ENCODE measurements at places on chromosomes 7 and 10.

DNA sequence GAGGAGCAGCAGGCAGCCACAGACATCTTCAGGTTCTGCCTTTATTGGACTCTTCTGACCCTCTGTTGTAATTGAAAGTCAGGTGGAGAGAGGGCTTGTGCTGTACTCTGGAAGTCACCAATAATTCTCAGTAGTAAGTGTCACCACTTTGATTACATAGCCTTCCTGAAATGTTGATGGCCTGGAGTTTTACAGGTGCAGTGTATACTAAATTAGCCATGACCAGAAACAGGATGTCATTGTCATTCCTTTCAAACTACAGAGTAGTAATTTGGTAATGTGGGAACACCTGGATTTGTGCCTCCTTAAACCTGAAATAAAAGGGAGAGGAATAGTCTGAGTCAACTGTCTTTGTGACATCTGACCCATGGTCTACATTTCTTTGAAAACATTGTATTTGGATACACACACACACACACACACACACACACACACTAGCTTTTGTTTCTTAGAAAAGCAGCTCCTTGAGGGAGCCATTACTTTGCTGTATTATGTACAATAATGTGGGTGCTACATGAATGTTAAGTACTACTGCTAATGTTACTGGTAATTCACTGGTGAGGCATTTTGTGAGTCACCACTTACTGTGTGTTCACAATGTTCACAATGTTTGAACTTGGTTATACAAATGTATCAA lies 19.6 kb downstream of the ARL4A start:
- DNase-seq: no peak

GRCh38 chr10:95547791-95548435 lies 13.3 kb downstream of the SORBS1 start:
- DNase-seq: no peak

GRCh38 chr10:93458821-93459257 lies 23.3 kb downstream of the MYOF start:
- DNase-seq: peak; percentile 96

- no peak for DNase-seq
Measured at GRCh38 chr7:27153526-27153925, 1.1 kb upstream of the HOXA3 start.

DNA sequence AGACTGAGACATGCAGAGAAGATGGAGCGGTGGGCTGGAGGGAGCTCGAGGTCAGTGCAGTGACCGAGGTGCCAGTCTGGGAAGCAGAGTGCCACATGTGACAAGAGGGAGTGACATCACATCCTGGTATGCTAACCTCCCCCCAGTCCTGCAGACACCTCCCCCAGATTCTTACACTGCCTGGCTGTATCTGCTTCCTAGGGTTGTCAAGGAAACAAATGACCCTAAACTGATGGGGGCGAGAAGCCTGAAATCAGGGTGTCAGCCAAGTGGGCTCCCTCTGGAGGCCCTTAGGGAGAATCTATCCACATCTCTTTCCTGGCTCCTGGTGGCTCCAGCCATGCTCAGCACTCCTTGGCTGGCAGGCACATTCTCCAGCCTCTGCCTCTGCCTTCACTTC lies 316.1 kb upstream of the ZMIZ1 start:
- no peak for DNase-seq

DNA sequence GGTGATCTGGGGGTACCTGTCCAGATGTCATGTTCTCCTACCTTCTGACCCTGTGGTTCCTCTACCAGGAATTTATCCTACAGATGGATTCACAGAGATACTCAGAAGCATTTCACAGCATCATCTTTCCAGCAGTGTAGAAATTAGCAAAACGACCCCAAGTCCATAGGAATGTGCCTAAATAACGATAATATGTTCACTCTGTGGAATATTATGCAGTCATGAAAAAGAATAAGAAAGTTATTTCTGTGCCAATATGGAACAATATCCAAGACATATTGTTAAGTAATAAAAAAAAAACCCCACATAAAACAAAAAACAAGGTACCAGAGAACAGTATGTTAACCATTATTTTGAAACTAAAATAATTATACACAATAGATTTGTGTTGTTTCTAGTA lies 123.8 kb upstream of the SDK1 start:
- no peak for DNase-seq

DNA sequence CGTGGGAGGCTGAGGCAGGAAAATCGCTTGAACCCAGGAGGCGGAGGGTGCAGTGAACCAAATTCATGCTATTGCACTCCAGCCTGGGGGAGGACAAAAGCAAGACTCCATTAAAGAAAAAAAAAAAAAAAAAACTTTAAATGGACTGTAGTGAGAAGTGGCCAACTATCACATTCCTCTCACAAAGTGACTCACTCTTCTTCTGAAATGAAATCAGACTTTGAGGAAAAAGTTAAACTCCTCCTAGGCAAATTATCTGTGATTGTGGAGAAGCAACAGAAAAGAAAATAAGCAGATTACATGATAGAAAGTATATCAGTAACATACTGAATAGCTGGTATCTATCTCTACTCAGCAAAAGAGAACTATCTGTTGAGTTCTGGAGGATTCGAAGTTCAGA lies 234.3 kb upstream of the PHF14 start:
- no peak for DNase-seq

DNA sequence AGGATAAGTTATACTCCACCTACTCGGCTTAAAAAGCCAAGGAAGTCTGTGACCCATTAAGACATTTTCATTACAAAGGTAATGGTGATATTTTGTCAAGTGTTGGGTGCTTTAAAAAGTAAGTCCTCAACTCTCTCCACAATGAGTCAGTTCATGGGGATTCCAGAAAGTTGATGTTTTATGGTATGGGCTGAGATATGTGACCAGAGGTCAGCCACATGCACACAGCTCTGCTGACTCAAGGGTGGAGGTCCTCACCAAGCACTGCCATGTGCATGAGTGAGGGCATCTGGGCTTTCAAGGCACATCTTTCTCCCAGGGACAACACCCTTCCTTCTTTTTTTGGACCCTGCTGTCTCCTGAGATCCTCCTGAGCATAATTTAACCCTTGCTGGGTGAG lies 292.9 kb downstream of the PTEN start:
- DNase-seq: no peak

GRCh38 chr7:23618241-23618640 lies 21.1 kb downstream of the CCDC126 start:
- no peak for DNase-seq

GRCh38 chr7:47188653-47189315 lies 393.1 kb downstream of the TNS3 start:
- DNase-seq: no peak

DNA sequence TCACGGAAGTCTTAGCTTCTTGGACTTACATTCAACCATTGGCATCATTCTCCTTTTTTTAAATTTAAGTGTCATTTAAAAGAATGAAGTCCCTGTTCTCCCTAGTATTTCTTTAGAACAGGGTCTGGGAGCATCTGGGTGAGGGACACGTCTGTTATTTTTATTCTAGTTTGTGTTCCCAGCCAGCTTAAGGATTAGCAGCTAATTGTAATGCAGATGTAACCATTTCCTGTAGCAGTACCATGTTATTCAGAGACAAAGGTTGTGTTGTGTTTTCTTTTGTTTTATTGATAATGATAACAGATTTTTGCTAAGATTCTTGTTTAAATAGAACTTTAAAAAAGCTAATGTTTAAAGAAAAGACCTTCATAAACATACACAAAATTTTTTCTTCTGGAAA lies 34.3 kb downstream of the BMS1 start:
- DNase-seq: no peak

DNA sequence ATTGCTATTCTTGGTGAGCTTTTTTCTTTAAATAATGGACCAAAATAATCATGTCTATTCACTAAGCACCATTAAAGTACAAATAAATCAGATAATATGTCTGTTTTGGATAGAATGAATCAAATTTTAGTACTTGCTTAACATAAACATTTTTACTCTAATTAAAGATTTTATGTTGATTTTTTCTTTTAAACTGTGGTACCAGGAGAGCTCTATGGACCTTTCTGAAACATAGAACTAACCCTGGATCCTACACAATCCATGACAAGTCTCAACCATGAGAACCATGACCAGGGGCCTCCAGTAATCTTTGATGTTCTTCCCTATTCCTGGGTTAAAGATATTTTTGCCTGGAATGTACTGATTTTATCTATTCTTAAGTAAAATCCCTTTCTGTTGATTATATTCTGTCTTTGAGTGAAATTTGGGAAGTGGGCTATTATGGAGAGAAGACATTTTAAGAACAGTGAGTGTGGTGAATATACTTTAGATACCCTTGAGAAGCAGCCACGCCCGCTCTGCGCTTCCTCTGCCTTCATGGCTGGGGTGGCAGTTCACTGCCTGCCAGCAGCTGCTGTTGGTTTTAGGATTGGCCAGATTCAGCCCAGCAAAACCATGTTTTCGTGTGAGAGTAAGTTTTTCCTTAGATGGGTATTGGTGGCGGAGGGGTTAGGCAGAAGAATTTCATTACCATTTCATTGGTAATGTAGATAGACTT lies 42.2 kb upstream of the BHLHA15 start:
- DNase-seq: no peak

DNA sequence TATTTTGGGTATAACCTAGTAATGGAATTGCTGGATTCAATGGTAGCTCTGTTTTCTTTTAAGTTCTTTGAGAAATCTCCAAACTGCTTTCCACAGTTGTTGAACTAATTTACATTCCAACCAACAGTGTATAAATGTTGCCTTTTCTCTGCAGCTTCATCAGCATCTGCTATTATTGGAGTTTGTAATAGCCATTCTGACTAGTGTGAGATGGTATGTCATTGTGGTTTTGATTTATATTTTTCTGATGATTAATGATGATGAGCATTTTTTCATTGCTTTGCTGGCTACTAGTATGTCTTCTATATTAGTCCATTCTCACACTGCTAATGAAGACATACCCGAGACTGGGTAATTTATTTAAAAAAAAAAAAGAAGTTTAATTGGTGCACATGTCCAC lies 248.6 kb upstream of the MAGI2 start:
- DNase-seq: no peak

DNA sequence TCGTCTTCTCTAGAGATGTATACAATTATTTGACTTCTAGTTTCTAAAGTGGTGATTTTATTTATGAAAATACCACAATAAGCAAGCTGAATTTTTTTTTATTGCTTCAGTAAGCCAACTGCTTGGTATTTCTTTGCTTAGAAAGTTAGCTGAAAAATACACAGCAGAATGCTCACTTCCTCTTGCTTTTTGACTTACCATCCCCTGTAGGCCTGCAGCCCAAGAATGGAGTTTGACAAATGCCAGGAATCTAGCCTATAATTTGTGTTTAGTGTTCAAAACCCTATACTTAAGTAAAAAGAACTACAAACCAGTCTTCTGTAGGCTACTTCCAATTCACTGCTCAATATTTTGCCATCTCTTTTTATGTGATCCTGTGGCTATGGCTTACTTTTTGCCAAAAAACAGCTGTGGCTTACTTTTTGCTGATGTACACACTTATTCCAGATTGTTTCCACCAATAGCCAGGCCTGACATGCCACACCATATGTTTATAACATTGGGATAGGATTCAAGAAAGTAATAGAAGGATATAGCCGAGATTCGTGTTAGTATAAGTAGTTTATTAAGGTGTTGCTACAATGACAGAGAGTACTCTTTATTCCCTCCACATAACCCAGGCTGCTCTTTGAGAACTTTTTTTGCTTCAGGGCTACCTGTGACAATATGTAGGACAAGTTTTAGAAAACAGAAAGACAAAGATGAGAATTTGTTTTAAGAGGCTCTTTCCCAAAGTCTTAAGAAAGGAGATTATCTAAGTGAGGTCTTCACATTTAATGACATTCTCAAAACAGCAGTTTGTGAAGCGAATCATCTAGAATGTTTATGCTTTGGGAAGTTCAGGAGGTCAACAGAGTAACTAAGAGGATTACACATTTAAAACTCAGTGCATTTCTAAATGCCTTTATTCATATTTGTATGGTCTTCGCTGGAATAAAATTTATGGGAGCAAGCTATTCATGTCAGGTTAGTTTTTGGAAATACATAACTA lies 263.9 kb upstream of the FZD1 start:
- no peak for DNase-seq

GRCh38 chr7:156725936-156726335 lies 85.4 kb downstream of the RNF32 start:
- DNase-seq: no peak

DNA sequence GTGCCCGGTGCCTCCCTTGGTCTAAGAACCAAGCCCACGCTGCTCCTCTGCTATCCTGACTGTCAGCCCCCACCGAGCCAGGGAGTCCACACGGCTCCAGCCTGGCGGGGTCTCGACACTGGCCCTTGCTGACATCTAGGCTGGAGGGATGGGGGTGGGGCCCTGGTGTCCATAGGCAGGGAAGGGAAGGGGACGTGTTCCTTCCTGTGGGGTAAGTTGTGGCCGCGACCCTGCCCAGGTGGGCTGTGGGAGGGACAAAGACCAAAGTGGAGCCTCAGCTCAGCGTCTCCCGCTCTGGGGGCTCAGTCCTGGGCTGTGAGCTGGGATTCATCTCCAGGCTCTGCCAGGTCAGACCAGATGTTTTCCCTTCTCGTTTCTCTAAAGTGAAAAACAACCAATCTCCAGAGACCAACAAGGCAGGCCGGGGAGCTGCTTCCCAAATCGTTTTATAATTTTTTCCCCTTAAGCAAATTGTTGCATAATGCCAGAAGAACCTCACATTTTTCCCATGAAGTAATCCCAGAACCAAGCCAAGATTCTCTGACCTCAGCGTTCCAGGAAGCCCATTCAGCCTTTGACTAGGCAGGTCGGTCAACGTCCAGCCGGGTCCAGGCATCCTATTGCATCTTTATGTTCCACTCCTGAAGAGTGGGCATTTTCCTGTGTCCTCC lies 101.2 kb downstream of the RGS10 start:
- DNase-seq: no peak

- DNase-seq: no peak
Measured at GRCh38 chr10:132624061-132624846, 86.7 kb downstream of the INPP5A start.

- peak; percentile 76 for DNase-seq
Measured at GRCh38 chr10:49324711-49325110, 25.7 kb downstream of the C10orf71 start.

DNA sequence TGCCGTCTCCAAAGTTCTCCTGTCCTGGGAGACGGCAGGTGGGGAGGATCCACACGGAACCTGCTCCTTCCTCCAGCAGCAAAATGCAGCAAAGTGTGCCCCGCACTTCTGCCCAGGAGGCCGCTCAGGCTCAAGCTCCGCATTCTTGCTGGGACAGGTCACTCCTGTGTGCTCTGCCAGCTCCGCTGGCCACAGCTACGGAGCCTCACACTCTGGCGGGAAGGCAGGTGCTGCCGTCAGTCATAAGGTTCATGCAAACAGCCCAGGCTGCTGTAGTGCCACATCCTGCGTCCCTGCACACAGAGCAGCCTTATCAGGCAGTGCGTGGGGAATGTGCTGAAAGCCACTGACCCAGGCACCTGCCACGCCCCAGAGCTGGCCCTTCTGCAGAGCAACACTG lies 22.4 kb downstream of the ADGRA1 start:
- no peak for DNase-seq

DNA sequence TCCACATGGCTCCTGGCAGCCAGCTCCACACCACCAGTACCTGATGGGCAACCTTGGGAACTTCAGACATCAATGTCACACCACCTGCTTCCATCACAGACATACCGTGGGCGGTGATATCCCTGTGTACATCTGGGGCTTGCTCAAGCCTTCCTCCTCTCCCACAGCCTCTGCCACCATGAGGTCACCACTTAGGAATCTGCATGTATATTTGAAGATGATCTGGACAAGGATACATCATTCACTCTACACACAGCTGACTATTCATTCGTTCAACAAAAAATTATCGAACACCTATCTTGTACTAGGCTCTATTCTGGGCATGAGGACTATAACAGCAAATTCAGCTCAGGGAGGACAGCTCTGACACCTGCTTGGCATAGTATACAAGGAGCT lies 6.8 kb downstream of the DLG5 start:
- DNase-seq: no peak
